SK-N-SH (cell line): ENCODE measurements at places on chromosomes 5 and 9. TPM values are rescaled to one million over a fixed set of nuclear protein-coding genes. Genes with fewer than 3 reads are reported as not detected.

Gene GABRG2
- not detected in 2 replicates for polyA plus RNA-seq

Gene SPINK7
- polyA plus RNA-seq, result not detected in 2 replicates

Gene TMEFF1
- 2.1 and 2.5 TPM in 2 replicates for polyA plus RNA-seq

Gene DMRT3
- polyA plus RNA-seq, result not detected in 2 replicates

Gene SPAG8
- polyA plus RNA-seq, result 1.5 and 2.8 TPM in 2 replicates

Gene RPL35
- 5,012 and 5,348 TPM in 2 replicates for polyA plus RNA-seq

Gene KIF24
- 1.2 and 1.4 TPM in 2 replicates for polyA plus RNA-seq

Gene AK1
- 103 and 125 TPM in 2 replicates for polyA plus RNA-seq

Gene NRG2
- polyA plus RNA-seq, result 3.5 and 3.7 TPM in 2 replicates

Gene FOXD4
- polyA plus RNA-seq, result 0.34 and 0.38 TPM in 2 replicates

Gene PIP5KL1
- 4.0 and 6.1 TPM in 2 replicates for polyA plus RNA-seq

Gene TRAF2
- polyA plus RNA-seq, result 13.3 and 15.4 TPM in 2 replicates

Gene CLIC3
- 0.60 and 1.0 TPM in 2 replicates for polyA plus RNA-seq

Gene GRM6
- polyA plus RNA-seq, result not detected in 2 replicates

Gene PRKACG
- not detected in 2 replicates for polyA plus RNA-seq

Gene PCDHB7
- 1.5 and 1.7 TPM in 2 replicates for polyA plus RNA-seq

Gene PAEP
- polyA plus RNA-seq, result 0.08 TPM in 1 of 2 replicates, not detected in the other

Gene NR3C1
- 7.1 and 8.2 TPM in 2 replicates for polyA plus RNA-seq

Gene PCDHA9
- 0.02 TPM in 2 replicates for polyA plus RNA-seq

Gene SEMA5A
- 0.58 and 0.71 TPM in 2 replicates for polyA plus RNA-seq

Gene SH3PXD2B
- polyA plus RNA-seq, result 15.0 and 15.7 TPM in 2 replicates

Gene CER1
- not detected in 2 replicates for polyA plus RNA-seq

Gene PPP6C
- polyA plus RNA-seq, result 14.8 and 16.3 TPM in 2 replicates

Gene HOMER1
- polyA plus RNA-seq, result 2.2 and 2.9 TPM in 2 replicates

Gene CDKN2B
- polyA plus RNA-seq, result 6.3 and 6.4 TPM in 2 replicates

Gene FOXD4L3
- 0.06 and 0.10 TPM in 2 replicates for polyA plus RNA-seq

Gene DAPK1
- 0.61 and 0.70 TPM in 2 replicates for polyA plus RNA-seq

Gene GPR151
- not detected in 2 replicates for polyA plus RNA-seq

Gene GFI1B
- polyA plus RNA-seq, result 0.03 TPM in 1 of 2 replicates, not detected in the other
